ENCODE measurements at places on chromosomes 6 and 20.

GRCh38 chr6:51099201-51099600, 280.5 kb downstream of the TFAP2B start:
- no peak for DNase-seq

GRCh38 chr20:48404598-48404997, 423.2 kb downstream of the PREX1 start:
- no peak for DNase-seq

DNA sequence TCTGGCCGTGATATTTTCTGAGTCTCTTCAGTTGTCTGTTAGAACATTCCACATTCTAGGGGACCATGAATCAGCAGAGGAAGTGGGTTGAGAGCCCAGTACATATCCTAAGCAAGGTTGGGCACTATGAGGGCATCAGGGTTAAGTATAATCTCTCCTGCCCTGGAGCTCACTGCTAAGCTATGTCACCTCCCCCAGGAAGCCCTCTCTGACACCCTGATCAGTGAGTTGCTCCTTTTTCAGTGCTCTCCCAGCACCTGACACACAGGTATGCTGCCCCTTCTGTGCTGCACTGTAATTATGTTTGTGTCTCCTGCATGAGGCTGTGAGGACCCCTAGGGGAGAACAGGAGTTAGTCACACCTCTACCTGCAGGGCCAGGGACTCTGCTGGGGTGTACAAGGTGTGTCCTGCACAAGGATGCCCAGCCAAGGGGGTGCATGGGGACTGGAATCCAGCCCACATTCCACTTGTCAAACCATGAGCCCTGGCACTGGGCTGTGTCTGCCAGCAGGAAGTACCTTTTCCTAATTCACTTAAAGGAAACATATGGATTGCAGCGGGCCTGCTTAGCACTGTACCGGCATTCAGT, 3.9 kb downstream of the RAB44 start:
- no peak for DNase-seq

- no peak for DNase-seq
Measured at GRCh38 chr6:106670236-106670635, 40.9 kb downstream of the QRSL1 start.

GRCh38 chr6:25918083-25918683, 12.3 kb downstream of the SLC17A2 start:
- DNase-seq, result no peak

GRCh38 chr6:47727391-47727790, 29.0 kb downstream of the ADGRF4 start:
- DNase-seq, result no peak

- no peak for DNase-seq
Measured at GRCh38 chr6:164069350-164069990, 655.0 kb downstream of the QKI start.

GRCh38 chr6:159056003-159056402, 11.2 kb upstream of the TAGAP start:
- DNase-seq, result no peak

- no peak for DNase-seq
Measured at GRCh38 chr6:96391776-96392360, 129.7 kb upstream of the UFL1 start.

DNA sequence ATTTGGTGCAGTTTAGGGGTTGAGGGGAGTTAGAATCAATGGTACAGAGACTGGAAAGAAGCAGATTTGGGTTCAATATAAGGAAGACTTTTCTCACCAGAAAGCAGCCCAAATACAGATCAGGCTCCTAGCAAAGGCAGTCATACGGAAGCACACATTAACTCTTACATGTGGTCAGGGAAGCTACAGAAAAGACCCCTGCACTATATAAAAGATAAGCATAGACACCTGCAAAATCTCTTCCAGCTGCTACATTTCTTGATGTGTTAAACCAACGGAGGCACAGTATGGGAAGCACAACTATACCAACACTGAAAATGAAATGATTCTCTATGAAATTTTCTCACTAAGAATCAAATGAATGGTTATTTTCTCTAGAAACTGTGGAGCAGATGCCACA, 150.8 kb downstream of the GMDS start:
- no peak for DNase-seq

- DNase-seq, result no peak
Measured at GRCh38 chr20:40815156-40816038, 126.4 kb upstream of the MAFB start.

GRCh38 chr6:79084693-79085092, 6.6 kb upstream of the PHIP start:
- no peak for DNase-seq

DNA sequence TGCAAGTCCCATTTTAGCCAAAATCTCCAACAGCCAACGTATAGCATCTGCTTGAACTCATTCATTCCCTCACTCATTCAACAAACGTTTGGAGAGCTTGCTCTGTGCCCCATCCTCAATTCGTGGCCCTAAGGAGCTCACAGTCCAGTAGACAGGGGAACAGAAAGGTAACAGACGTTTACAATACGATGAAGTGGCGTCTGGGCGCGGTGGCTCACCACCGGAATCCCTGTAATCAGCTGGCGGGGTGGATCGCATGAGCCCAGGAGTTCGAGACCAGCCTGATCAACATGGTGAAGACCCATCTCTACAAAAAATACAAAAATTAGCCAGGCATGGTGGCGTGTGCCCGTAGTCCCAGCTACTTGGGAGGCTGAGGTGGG, 790 bp upstream of the E2F1 start:
- DNase-seq, result no peak

DNA sequence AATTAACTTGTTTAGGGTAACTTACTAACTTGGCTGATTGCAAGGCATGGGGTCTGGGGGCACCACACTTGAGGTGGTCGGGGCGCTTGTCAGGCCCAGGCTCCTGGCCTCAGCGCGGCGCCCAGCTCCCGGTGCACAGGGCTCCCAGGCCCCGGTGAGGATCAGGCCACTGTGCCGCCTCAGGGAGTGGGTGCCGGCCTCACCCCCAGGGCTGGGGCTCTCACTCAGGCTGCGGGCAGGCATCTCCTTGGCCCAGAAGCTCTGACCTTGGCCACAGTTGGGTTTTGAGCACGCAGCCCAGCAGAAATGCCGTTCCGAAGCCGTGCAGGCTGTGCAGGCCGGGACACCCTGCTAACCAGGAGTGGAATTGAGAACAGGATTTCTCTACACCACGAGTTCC, 37.8 kb upstream of the BHLHE23 start:
- no peak for DNase-seq

DNA sequence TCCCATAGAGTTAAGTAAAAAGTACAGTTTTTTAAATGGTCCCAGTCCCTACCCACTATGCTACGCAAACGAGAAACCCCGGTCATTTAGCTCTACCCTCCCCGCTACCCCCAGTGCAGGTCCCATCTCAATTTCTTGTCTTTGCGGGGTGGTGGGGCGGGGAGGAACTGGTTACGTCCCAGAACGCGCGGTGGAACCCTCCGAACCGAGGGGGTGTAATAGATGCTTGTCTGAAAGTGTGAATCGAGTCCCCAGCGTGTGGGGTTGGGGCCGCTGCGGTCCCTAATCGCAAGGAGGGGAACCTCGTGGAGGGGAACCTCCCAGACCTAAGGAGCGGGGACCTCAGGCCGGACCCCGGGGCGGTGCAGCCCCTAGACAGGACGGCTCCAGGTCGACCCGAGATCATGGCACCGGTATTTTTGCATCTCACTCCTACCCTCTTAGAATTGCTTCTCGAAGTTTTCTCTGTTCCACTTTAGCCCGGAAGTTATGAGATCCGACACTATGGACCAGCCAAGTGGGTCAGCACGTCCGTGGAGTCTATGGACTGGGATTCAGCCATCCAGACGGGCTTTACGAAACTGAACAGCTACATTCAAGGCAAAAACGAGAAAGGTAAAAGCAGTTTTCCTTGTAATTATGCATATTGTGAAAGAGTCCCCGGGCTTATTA, 779 bp downstream of the HEBP2 start:
- no peak for DNase-seq

DNA sequence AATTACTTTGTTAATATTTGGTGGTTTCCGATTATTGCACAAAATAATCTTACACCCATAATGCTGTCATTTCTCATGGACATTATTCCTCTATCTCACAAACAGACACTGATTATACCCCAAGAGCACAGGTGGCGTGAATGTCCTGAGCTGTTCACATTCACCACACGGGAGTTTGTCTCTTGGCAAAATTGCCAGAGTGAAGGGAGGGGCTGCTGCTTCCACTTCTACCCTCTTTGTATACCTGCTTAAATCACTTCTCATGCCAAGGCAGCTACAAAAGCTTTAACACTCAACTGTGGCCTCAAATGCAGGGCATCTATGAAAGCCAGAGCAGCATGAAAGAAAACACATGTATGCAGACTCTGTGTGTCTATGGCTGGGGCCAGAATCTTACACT, 41.9 kb upstream of the SLA2 start:
- no peak for DNase-seq

- no peak for DNase-seq
Measured at GRCh38 chr6:21504790-21505189, 88.8 kb upstream of the SOX4 start.

GRCh38 chr6:166776571-166776970, 149.5 kb upstream of the RPS6KA2 start:
- DNase-seq, result no peak

DNA sequence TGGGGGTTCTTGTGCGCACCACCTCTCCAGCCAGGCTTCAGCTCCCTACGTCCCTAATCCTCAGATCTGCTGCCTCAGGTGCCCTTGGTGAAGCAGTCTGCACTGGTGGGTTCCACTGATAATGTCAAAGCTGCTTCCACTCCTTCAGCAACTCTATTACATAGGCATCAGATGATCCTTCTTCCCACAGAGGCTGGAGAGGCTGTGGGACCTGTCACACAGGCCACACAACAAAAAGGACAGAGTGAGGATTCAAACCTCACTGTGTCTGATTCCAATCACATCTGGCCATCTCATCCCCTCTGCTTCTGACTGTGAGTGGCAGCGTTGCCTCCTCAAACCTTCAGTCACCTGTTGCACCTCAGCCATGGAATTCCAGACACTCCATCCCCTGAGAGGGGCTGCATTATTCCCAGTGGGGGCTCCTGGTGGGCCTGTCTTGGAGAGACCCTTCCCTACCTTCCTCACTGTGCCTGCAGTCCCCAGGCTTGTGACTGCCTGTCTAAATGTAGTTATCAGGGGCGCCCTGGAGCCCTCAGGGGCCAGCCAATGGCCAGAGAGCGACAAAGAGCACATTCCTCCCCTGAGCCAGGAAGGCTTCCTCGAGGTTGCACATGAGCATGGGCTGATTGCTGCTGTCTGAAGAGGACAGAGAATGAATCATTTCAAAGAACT, 211.4 kb upstream of the ECI2 start:
- DNase-seq, result no peak

- DNase-seq, result no peak
Measured at GRCh38 chr20:62368976-62369814, 2.1 kb upstream of the LAMA5 start.

DNA sequence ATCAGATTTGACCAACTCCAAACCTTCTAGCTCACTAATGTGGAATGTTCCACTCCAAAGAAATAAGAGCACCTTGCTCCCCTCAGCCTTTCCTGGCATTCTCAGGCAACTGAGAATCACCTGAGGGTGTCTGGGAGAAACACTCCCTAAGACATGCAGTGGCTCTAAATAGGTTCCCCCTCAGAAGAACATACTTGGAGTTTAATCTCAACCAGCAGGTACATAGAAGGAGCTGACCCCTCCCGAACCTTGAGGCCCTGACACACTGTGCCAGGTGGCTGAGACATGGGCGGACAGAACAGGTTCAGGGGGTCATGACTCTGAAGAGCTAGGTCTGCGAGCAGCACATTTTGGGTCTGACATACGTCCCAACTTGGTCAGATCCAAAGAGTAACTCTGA, 107.6 kb upstream of the MAP3K4 start:
- DNase-seq, result no peak

- DNase-seq, result no peak
Measured at GRCh38 chr6:145798530-145798929, 16.1 kb downstream of the FBXO30 start.

DNA sequence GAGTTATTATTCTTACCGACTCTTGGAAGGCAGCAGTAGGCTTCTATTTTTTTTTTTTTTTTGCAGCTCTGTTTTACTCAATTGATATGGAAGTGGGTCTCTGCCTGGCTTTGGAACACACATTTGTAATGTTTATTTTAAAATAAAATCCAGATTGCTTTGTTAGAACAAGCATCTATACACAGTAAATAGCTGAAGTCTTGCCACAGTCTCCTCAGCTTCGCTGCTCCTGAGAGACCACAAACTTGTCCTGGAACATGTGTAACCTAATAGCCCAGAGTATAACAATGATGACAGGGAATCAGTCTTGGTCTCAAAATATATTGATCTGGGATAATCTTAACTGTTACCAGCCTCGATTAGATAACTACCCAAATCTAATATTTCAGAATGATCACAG, 299.8 kb upstream of the NOX3 start:
- no peak for DNase-seq

DNA sequence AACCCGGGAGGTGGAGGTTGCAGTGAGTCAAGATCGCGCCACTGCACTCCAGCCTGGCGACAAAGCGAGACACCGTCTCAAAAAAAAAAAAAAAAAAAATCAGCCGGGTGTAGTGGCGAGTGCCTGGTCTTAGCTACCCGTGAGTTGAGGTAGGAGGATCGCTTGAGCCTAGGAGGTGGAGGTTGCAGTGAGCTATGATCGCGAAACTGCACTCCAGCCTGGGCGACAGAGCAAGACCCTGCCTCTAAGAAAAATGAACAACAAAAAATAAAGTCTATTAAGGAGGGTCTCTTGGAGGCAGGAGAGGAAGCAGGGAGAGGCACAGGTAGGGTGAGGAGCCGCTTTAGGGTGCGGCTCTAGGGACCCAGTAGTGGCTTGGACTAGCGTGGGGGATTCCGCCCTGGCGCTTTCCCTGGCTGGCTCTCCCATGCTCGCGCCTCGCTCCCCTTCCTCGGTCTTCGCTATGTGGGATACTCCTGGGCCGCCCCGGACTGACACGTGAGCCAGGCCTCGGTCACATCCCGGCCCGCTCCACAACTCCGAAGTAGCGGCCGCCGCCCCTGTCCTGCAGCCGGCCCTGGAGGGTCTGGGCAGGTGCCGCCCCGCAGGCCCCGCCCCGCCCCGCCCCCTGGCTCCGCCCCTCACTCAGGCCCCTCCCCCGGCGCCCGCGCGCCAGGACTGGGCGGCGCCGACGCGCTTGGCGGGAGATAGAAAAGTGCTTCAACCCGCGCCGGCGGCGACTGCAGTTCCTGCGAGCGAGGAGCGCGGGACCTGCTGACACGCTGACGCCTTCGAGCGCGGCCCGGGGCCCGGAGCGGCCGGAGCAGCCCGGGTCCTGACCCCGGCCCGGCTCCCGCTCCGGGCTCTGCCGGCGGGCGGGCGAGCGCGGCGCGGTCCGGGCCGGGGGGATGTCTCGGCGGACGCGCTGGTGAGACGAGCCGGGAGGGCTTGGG, at the start of gene MYBL2:
Gene MYBL2 (plus strand): TSS at position 739 of the 953 bp plus-strand sequence. CDS start 170 bp downstream, at position 909.
- peak; percentile 35 for DNase-seq

GRCh38 chr20:62984666-62985443, 21.9 kb downstream of the BHLHE23 start:
- no peak for DNase-seq

DNA sequence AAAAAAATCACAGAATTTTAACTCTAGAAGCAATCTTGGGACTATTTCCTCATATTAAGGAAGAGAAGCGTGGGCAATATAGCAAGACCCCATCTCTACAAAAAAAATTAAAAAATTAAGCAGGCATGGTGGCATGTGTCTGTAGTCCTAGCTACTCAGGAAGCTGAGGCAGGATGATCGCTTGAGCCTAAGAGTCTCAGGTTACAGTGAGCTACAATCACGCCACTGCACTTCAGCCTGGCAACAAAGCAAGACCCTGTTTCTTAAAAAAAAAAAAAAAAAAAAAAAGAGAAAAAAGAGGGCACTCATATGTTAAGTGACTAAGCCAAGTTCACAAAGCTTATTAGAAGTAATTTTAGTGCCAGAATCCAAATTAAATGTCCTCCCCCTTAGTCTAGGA, 100.8 kb downstream of the SESN1 start:
- DNase-seq, result no peak
